ENCODE measurements at places on chromosomes 7 and 10.

GRCh38 chr7:117381362-117381761 is 45.9 kb downstream of the ASZ1 start:
- DNase-seq: no peak

DNA sequence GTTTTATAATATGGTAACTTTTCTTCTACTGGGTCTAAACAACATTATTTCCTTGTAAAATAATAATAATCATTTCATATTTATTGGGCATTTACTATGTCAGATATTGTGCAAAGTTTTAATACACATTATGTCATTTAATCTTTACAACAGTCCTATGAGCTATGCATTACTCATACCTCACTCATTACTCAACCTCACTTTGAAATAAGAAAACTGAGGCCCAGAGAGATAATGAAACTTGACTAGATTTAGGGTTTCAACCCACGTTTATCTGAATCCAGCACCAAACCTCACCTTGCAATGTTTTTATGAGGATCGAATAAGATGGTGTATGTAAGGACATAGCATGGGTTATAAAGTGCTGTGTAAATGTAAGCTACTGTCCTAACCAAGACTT is 153.2 kb upstream of the SLC13A1 start:
- DNase-seq: no peak

DNA sequence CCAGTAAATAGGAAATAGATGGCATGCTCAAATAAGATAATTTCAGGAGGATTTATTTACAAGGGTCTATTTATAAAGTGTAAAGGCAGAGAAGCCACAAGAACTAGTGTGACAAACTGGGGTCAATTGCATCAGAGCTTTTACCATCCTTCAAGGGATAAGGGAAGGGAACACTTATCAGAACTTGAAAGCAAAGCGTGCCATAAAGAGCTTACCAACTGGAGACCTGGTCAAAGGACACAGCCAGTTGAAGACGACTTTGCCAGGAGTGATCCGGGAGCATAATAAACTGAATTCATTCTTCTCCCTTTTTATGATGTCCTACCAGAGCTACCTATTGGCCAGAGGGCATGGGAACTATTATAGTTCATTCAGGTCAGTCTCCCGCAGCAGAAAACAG is 3.2 kb upstream of the PPP1R3A start:
- DNase-seq: no peak

GRCh38 chr10:79203833-79204232 is 135.1 kb downstream of the ZMIZ1 start:
- no peak for DNase-seq

- no peak for DNase-seq
These were observed 757.8 kb upstream of the KCND2 start for GRCh38 chr7:119515214-119515613.

GRCh38 chr10:121633056-121633455 is 34.8 kb upstream of the FGFR2 start:
- DNase-seq: no peak

GRCh38 chr7:96401200-96401599 is 79.3 kb upstream of the SLC25A13 start:
- DNase-seq: no peak

DNA sequence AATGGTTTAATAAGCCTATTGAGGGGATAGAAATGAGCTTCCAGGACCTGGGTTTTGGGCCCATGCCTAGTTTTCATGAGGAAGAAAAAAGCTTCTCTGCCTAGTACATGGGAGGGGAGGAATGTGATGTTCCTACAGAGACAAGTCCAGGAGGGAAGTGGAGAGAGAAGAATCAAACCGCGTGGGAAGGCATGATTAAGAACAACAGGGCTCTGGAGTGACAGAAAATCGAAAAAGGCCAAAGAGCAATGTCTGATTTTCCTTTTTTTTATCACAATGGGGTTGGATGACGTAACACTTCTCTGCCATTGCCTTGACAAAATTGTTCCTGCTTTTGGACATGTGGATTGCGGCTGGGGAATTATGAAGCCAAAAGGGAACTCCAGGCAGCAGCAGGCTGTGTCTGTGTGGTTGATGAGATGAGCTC is 258.6 kb downstream of the CXCL12 start:
- no peak for DNase-seq

GRCh38 chr7:22429386-22429785 is 70.6 kb downstream of the STEAP1B start:
- no peak for DNase-seq

- DNase-seq: peak; percentile 14
These were observed 842 bp downstream of the ZNF22 start for GRCh38 chr10:45001381-45002148.

- no peak for DNase-seq
These were observed 254.5 kb upstream of the RNF32 start for GRCh38 chr7:156386097-156386496.

- DNase-seq: no peak
These were observed 523.2 kb upstream of the IGFBP3 start for GRCh38 chr7:46444256-46444655.

- DNase-seq: no peak
These were observed 249.3 kb upstream of the PFKP start for GRCh38 chr10:2817940-2818636.

- no peak for DNase-seq
These were observed 42.1 kb downstream of the GSDME start for GRCh38 chr7:24715171-24715570.

GRCh38 chr7:3537210-3537875 is 236.3 kb downstream of the SDK1 start:
- no peak for DNase-seq

DNA sequence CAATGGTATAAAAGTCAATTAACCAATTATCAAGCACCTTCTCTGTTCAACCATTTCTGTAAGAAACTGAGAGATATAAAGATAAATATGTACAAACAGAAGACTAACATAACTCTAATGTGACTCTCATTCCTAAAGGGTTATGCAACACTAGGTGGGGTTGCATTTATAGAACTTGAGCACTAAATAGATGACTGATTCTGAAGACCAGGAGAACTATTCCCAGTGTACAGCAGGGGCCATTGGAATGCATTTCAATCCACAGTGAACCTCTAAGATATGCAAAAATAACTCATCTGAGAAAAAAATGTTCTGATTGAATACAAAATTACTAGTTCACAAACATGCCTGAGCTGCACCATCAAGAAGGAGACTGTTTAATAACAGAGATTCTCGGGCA is 341.2 kb upstream of the STEAP1 start:
- DNase-seq: no peak

- DNase-seq: no peak
These were observed 68.9 kb upstream of the ST8SIA6 start for GRCh38 chr10:17523246-17523753.

DNA sequence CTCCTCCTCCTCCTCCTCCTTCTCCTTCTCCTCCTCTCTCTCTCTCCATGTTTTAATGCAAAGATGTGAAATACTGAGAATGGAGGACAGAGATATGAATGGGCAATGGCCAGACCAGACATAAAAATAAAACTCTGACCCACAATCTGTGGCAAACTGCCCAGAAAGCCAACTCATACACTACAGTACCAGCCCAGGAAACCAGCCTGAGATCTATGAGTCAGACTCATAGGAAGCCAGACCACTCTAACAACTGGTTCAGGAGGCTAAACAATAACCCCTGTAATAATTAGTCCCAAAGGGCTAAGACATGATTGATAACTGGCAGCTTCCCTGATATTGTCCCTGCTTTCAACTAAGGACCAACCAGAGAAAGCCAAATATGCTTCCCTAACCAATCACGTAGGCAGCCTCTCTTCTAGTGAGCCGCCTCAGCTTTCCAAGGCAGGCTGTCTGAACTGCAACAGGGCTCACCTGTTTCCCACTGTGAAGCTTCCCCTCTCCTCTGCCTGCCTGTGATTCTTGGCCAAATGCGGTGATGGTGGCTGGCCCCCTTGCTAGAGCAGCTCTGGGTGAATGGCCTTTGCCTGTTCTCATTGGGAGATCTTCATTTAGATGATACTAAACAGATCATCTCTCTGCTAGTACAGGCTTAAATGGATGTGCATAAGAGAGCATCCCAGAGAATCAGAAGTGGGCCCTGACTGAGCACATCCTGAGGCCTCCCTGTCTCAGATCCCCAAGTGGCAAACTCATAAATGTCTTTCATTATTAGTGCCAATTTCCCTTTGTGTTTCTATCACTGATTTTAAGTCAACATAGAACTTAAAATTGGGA is 817.6 kb downstream of the TNS3 start:
- DNase-seq: no peak

DNA sequence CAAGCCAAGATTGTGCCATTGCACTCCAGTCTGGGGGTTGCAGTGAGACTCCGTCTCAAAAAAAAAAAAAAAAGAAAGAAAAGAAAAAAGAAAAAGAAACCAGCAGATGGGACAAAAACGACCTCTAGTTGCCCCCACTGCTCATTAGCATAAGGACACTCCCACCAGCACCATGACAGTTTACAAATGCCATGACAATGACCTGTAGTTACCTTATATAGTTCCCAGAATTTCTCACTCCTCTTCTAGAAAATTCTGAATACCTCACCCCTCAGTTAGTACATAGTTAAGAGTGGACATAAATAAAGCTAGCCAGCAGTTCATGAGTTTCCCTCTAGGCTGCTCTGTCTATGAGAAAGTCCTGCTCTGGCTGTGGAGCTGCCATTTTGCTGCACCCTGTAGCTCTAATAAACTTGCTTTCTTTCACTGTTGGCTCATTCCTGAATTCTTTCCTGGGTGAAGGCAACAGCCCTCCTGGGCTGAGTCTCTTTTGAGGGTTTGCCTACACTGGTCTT is 276.8 kb upstream of the AKR1E2 start:
- DNase-seq: no peak

DNA sequence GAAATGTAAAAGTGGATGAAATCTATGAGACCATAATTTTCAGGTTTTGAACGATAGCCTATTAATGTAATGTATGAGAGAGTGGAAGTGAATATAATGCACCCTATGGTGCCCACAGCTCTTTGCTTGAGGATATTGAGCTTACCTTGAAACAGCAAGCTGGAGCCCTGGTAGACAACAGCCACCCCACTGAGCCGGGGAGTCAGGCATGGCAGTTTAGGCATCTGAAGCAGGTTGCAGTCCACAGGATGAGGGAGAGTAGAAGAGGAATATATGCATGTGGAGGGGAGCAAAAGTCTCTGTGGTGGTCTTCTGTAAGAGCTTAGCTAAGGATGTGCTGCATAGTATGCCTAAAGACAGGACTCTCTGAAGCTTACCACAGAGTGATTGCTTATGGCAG is 817.3 kb downstream of the DNAJB9 start:
- DNase-seq: no peak

- DNase-seq: no peak
These were observed 19.5 kb upstream of the PNLIP start for GRCh38 chr10:116526219-116526618.

- DNase-seq: no peak
These were observed 8.7 kb downstream of the GALNTL5 start for GRCh38 chr7:151964951-151965350.

GRCh38 chr7:139758388-139758787 is 19.4 kb downstream of the HIPK2 start:
- no peak for DNase-seq

- DNase-seq: no peak
These were observed 17.7 kb downstream of the MDFIC start for GRCh38 chr7:114939484-114940097.

DNA sequence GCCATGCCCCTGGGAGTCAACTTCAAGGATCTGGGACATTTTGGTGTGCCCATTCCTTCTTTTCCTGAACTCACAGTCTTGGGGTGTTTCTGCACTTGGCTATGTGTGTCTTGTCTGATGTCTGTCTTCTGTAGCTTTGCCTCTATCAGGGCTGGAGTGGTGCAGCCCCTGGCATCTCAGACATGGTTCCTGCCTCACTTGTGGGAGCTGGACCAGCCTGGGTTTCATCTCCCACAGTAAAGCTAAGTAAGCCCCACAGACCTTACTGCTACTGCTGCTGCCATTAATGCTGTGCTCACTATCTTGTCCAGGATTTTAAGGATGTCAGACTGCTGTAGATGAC is 59.0 kb downstream of the ADCYAP1R1 start:
- no peak for DNase-seq

GRCh38 chr10:71426058-71426605 is 29.4 kb downstream of the CDH23 start:
- no peak for DNase-seq

DNA sequence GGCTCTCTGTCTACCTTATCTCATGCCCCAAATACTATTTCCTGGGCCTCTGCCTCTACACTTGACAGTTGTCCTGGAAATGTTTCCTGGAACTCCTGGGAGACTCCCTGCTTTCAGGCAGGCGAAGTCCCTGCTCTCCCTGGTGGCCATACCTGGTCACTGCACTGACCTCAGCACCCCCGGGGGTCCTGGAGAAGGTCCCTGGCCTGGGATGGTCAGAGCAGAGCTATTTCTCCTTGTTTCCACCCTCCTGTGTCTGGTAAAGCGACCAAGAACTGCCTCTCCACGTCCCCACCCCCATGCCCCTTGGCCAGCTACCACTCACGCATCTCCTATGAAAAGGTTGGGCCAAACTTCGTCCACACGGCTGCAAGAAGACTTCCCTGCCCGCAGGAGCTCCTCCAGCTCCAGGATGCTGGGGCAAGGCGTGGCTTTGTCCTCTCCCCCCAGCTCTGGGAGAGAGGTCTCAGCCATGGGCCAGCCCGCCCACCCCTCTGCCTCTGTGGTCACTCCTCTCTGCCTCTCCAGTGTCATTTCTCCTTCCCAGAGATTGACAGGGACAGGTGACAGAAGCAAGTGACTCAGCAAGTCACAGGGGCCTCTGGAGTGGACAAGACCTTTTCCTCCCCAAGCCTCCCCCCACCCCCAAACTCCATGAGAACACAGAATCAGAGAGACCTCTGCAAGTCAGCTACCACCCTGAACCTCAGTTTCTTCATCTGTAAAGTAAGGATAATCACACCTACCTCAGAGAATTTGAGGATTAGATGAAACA is 2.6 kb upstream of the SAMD8 start:
- no peak for DNase-seq

GRCh38 chr7:96973986-96974385 is 31.4 kb upstream of the DLX6 start:
- no peak for DNase-seq

GRCh38 chr7:146956321-146956720 is 839.7 kb downstream of the CNTNAP2 start:
- DNase-seq: no peak

GRCh38 chr7:35261476-35262285 is 7.8 kb upstream of the TBX20 start:
- DNase-seq: no peak

GRCh38 chr7:138934861-138935260 is 46.3 kb downstream of the KIAA1549 start:
- no peak for DNase-seq

All from activated T-helper 1 cell treated with Interleukin-2 at 50 U/mL for 16 hours (primary cell).